ENCODE measurements at places on chromosomes 1 and 21.

DNA sequence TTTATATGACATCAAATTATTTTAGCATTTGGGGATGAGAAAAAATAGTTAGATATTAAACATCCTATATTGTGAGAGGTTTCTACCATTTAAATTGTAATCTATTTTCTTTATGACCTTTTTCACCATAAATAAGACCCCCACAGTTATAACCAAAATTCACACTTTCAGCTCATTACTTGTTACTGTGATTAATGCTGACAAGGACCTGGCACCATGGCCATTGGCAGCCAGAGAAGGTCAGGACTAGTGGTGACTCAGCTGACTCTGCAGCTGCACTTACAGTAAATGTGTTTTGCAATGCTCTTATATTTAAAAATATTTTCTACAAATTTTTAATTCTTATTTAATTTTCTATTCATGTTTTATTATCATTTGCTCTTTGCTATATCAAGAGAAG is 133.3 kb upstream of the C1orf105 start:
- no peak for DNase-seq

DNA sequence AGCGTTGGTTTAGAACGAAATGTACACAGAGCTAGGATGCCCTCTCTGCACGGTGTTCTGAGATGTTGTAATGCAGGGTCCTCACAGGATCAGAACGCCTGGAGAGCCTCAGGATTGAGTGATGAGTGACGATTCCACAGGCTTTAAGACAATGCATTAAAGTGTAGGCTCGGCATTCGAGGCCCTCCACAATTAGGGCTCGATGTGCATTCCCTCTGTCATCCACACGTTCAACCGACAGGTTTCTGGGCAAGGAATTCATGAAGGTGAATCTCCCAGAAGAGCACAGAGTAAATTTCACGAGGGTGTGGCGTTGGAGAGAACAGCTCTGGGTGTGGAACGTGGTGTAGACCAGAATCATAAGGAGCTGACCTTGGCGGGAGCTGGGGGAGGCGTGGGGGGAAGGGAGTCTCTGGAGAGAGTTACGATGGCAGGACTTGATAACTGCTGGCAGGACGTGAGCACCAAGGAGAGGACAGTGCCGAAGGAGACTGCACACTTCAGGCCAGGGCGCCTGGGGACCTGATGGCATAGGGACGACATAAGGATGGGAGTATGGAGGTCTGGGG is 51.0 kb upstream of the EFHD2 start:
- no peak for DNase-seq

DNA sequence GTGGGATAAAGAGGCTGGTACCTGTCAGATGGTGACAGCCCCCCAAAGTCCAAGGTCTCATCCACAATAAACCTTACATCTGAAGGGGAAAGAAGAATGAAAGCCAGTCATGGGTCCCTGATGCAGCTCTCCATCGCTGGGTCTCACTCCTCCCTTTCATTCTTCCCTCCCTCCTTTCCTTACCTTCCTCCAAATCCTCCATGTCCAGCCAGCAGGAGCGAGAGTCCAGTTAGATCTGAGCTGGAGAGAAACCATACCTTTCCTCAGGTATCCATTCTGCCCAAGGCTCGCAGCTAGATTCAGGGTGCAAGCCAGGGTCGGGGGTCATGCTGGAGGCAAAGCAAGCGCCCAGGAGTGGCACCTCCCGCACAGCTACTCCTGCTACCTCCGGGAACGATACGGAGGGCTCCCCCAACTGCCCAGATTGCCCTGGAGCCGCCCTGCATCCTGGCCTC is 421 bp downstream of the PSRC1 start:
- no peak for DNase-seq

- DNase-seq: no peak
These were observed 18.7 kb upstream of the OLFML2B start for GRCh38 chr1:162042361-162042760.

- no peak for DNase-seq
These were observed 552.1 kb downstream of the LMO4 start for GRCh38 chr1:87880764-87881163.

- DNase-seq: no peak
These were observed 4.4 kb downstream of the AK2 start for GRCh38 chr1:33032126-33032869.

- DNase-seq: no peak
These were observed 68.7 kb upstream of the CNTN2 start for GRCh38 chr1:204974327-204974726.

DNA sequence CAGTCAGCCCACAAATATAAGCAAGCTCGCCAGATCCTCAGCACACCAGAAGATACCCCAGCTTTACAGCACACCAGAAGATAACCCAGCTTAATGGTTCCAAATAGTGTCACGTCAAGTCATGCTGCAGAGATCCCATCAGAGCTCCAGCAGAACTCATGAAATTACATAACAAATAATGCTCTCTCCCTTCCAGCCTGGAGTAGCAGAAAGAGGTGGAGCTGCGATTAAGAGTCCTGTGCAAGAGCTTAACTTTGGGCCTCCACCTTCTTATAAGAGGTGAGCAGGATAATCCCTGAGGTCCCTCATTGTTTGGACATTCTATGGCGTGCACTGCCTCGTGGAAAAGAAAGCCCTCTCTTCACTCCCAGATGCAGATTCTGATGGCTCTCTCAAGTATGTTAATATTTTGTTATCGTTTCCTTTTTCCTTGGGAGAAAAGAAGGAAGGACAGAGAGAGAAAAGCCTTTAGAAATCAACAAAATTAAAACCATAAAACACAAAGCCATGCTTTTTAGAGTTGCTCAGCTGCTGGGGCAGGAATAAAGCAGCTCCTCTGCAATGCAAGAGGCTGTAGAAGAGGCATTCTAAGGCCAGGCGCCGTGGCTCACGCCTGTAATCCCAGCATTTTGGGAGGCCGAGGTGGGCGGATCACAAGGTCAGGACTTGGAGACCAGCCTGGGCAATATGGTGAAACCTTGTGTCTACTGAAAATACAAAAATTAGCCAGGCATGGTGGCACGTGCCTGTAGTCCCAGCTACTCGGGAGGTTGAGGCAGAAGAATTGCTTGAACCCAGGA is 59.1 kb downstream of the GLUL start:
- DNase-seq: no peak

- DNase-seq: no peak
These were observed 41.8 kb upstream of the PWP2 start for GRCh38 chr21:44065428-44065827.

DNA sequence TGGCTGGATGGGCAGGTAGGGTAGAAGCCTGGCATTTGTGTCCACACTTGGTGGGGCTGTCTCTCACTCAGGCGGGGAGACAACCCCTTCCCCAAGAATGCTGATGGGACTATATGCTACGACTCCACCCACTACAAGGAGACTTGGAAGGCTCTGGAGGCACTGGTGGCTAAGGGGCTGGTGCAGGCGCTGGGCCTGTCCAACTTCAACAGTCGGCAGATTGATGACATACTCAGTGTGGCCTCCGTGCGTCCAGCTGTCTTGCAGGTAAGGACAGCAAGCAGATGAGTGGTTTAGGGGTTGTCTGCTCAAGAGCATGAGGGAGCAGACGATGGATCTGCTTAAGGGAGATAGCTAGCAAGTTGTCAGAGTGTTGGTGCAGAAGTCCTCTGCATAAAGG is 15.9 kb upstream of the NASP start:
- DNase-seq: no peak

- DNase-seq: no peak
These were observed 8.9 kb downstream of the COL9A2 start for GRCh38 chr1:40308036-40308727.

DNA sequence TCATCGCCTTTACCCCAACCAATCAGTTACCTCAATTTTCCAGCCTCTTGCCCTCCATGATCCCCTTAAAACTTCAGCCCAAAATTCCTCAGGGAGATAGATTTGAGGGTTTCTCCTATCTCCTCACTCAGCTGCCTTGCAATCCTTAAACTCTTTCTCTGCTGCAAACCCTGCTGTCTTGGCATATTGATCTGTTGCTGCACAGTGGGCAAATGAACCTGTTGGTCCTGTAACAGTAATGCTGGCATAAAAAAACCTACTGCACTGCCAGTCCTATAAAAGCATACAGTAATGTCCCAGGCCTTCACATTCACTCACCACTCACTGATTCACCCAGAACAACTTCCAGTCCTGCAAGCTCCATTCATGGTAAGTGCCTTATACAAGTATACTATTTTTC is 5.1 kb upstream of the TEDDM1 start:
- DNase-seq: no peak

DNA sequence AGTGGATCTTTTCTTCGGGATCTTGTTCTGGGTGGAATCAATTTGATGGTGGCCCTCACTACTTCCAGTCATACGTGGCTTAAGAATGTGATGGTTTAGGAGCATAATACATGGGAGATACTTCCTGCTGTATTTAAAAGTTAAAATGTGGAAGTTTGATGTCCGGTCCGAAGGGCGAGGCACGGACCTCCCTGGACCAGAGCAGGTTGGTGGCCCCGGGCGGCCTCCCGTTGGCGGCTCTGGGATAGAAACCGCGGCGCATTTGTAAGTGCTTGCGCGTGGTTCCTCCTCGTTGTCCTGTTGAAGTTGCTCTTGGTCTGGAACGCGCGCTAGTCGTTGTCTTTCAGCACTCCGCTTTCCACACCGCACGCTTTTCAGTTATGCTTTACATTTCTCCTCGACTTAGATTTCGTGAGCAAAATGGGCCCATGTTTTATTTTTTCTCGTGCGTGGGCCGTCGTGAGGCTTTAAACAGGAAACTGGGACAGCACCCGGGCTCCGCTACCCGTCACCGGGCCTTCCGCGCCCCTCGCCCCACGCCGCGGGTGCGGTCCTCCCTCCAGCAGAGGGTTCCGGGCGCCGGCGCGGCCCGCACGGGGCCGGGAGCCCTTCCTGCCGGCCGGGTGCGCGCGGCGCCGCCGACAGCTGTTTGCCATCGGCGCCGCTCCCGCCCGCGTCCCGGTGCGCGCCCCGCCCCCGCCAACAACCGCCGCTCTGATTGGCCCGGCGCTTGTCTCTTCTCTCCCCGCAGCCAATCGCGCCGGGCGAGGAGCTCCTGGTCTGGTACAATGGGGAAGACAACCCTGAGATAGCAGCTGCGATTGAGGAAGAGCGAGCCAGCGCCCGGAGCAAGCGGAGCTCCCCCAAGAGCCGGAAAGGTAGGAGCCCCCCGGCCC is 48.9 kb downstream of the PRDM2 start:
- DNase-seq: peak; percentile 97

GRCh38 chr1:178536844-178537371 is 24.0 kb downstream of the TEX35 start:
- no peak for DNase-seq

GRCh38 chr1:42930178-42931107 is 28.2 kb downstream of the SLC2A1 start:
- DNase-seq: no peak

DNA sequence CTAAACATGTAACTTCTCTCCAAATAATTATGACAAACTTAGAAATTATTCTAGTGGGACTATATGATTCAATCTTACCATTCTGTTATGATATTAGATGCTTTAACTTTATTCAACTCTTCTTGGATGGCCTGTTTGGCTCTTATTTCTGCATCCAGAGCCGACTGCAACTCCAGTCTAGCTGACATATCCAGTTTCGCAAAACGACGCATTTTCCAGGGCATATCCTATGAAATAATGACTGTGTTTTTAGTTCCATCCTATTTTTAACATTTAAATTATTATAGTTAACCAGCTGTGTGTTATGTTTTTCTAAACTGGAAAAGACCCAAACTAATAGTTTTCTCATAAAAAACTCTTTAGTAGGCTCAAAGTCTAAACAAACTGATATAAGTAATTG is 133.7 kb downstream of the COQ8A start:
- DNase-seq: no peak

DNA sequence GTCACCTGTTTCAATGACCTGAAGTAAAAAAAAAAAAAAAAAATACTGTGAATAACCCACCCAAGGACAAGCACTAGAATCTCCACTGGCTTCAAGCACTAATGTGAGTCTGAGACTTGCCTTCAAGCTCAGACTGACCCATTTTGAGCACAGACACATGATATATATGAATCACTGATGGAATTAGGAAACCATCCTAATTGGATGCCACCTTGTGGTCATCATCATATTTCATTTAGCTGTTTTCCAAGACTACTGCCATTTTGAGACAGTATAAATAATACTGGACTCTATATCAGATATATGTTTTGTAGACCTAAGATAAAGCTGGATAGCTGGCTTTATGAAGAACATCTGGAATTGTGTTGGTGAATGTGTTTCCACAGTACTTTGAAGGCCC is 1232.0 kb downstream of the KCNT2 start:
- no peak for DNase-seq

DNA sequence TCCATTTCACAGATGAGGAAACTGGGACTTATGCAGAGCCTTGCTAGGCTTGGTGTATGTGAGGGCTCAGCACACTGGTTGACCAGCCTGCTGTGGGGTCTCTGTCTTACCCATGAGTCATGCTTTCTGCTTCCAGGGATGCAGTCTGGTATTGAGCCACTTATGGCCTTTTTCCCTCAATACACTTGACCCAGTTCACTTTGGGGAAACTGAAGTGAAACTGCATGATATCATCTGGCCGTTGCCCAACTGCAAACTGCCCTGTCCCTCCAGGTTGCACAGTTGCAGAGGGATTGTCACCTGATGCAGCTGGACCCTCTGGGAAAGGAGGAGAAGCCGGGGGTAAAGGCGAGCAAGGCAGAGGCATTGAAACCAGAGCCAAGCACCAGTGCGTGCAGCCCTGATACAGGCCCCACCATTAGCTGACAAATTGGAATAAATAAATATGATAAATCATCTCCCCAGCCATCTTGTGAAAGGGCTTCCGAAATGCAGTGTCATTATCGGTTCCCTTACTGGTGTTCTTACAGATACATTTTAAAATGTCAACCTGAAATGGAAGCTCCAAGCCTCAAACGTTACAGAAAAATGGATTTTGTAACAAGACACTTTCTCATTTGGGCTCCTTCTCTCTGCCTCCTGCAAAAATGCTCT is 39.3 kb upstream of the DUSP10 start:
- no peak for DNase-seq

- no peak for DNase-seq
These were observed 571.1 kb downstream of the LMO4 start for GRCh38 chr1:87899746-87900145.
